Stimulated activated CD4-positive, alpha-beta T cell treated with anti-CD3 and anti-CD28 coated beads, Interleukin-1b, Interleukin-23, amount 100 ng/mL, for 24 hours (primary cell): ENCODE measurements at places on chromosomes 3 and 15.

- DNase-seq = no peak
Measured at GRCh38 chr3:41088882-41089281, 110.4 kb upstream of the CTNNB1 start.

GRCh38 chr15:28984421-28985315 lies 98.9 kb downstream of the APBA2 start:
- DNase-seq = no peak

DNA sequence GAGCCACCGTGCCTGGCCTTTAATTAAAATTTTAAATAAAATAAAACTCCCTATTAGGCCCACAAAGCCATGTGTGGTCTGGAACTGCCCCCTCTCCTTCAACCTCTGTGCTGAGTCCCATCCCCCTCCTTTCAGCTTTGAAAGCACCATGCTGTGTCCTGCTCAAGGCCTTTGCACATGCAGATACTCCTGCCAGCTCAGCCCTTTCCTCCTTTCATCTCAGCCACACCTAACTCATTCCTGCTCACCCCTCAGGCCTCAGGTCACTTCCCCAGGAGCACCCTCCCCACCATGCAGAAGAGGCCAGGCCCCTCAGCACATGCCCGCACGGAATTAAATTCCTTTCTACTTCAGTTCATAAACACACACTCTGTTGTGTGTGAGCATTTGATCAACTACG lies 28.1 kb downstream of the ATRIP start:
- DNase-seq = no peak

GRCh38 chr3:184414418-184415202 lies 34.8 kb downstream of the CHRD start:
- no peak for DNase-seq

- no peak for DNase-seq
Measured at GRCh38 chr3:175861916-175862315, 1002.8 kb downstream of the NAALADL2 start.

DNA sequence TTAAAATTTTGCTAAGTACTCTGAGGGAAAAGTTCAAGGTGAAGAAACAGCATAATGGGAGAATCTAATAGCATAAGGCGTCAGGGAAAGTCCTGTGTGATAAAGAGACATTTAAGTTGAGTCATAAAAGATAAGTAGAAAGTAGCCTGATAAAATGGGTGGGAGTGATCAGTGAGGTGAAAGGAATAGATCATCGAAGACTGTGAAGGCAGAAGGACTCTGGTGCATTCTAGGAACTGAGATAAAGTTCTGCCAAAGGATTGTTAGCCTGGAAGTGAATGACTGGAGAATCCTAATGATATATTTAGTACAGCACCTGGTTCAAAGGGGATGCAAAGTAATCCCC lies 149.9 kb downstream of the CFAP20DC start:
- DNase-seq = no peak

DNA sequence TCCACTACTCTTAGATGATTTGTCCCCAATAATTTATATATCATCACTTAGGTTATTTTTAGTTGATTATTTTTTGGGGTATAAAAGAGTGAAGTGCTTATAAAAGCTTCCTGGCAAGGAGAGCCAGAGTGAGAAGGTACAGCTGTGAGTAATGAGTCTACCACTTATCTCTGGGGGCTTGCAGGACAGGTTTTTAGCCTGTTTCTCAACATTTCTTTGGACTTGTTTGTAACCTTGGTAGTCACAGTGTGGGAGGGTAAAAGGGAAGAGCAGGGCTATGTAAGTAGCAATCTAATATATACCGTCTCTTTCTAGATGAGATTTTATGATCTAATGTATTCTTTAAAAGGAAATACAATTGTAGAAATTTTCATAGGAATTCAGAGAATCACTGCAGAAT lies 321.3 kb upstream of the GOLIM4 start:
- no peak for DNase-seq

DNA sequence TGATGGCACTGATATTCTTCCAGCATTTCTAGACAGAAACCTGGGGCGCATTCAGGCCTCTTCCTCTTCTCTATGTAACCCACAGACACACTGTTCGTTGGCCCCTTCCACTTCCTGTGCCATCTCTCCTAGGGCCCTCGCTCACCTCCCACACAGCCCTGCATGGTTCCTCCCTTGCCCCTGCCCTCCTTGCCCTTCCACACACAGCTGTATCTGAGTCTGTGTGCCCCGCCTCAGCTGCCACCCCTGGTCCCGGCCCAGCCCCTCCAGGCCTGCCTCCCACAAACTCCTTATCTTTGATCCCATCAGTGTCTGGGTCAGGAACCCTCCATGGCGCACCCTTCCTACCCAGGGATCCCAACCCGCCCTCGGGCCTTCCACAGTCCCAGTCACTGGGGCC lies 37.9 kb downstream of the RAB6B start:
- DNase-seq = no peak

DNA sequence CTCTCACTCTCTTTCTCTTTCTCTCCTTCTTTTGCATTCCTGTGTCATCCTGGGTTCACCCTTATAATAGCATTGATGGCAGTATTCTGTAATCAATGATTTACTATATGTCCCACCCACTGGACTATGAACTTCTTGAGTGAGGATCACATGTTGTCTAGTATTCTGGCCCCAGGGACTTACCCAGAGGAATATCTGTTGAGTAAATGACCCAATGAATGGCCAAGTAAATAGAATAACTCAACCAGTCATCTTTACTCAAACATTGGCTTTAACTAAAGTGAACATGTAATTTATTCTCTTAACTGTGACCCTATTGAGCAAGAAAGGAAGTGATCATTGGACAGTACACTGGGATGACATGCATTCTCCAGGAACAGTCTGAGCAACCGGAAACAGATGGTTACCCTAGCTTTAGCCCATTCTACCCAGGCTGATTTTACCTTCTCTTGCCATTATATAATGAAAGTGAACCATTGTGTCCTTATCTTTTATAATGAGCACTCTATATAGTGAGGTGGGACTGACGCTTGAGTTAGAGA lies 94.5 kb upstream of the SOX14 start:
- DNase-seq = no peak

- DNase-seq = no peak
Measured at GRCh38 chr3:106699122-106699521, 678.1 kb upstream of the CCDC54 start.

DNA sequence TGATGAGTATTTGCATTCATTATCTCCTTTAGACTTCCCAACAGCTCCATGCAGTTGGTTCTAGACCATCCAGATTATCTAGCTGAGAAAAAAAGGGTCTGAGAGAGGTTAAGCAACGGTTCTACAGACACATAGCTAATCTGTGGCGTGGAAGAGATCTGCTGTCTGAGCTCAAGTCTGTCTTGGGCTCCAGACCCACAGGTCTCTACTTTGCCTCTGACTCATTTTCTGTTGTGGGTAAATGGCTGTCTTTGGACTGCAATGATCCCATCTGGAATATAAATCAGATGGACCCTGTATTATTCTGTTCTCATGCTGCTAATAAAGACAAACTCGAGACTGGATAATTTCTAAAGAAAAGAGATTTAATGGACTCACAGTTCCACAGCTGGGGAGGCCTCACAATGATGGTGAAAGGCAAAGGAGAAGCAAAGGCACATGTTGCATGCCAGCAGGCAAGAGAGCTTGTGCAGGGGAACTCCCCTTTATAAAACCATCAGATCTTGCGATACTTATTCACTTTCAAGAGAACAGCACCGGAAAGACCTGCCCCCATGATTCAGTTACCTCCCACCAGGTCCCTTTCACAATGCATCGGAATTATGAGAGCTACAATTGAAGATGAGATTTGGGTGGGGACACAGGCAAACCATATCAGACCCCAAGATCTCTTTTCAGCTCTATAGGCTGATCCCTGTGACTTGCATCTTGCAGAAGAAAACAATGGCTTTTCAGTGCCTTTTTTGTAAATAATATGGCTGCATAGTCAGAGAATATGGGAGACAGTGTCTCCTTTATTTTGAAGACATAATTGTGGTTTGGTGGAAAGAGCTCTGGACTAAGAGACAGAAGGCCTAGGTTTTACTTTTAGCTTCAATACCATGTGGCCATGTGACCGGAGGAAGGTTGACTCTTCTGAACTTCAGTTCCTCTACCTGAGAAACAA lies 24.7 kb downstream of the CEMIP start:
- peak; percentile 21 for DNase-seq

GRCh38 chr3:194540274-194540905 lies 53.6 kb upstream of the ATP13A3 start:
- DNase-seq = no peak

- DNase-seq = peak; percentile 7
Measured at GRCh38 chr3:31472479-31473390, 60.0 kb upstream of the STT3B start.

DNA sequence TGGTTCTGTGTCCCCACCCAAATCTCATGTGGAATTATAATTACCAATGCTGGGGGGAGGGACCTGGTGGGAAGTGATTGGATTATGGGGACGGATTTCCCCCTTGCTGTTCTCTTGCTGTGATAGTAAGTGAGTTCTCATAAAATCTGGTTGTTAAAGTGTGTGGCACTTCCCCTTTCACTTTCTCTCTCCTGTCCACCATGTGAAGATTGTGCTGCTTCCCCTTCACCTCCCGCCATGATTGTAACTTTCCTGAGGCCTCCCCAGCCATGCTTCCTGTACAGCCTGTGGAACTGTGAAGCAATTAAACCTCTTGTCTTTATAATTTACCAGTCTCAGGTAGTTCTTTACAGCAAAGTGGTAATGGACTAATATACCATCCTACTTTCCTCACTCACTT lies 289.6 kb downstream of the EFHB start:
- no peak for DNase-seq

DNA sequence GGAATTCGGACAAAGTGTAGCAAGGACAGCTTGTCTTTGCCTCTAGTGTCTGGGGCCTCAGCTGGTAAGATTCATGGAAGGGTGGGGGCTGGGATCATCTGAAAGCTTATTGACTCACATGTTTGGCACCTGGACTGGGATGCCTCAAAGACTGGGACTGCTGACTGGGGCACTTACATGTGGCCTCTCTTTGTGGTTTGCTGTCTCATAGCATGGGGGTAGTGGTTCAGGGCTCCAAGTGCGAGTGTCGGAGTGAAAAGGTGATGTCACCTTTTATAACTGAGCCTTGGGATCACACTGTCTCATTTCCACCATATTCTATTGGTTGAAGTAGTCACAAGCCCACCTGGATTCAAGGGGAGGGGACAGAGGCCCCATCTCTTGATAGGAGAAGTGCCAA lies 6.8 kb downstream of the MFSD1 start:
- DNase-seq = no peak

DNA sequence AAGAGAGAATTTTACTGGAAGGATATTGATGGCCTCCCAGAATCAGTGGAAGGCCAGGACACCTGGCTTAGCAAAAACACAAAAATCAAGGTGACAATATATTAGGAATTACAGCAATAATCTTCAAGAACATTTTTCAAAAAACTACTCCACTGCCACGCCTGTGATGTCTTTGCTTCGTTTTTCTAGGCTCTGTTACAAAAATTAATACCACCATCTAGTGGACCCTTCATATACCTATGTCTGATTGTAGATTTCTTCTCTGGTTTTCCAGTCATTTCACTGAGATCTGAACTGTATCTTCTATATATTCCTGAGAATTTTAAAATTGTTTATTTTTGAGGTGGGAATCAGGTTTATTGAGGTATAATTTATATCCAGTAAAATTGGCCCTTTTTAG lies 5.6 kb upstream of the SLC33A1 start:
- DNase-seq = no peak

- no peak for DNase-seq
Measured at GRCh38 chr15:98737159-98737558, 88.8 kb downstream of the IGF1R start.

GRCh38 chr3:179853176-179853575 lies 183.6 kb downstream of the PEX5L start:
- DNase-seq = no peak

DNA sequence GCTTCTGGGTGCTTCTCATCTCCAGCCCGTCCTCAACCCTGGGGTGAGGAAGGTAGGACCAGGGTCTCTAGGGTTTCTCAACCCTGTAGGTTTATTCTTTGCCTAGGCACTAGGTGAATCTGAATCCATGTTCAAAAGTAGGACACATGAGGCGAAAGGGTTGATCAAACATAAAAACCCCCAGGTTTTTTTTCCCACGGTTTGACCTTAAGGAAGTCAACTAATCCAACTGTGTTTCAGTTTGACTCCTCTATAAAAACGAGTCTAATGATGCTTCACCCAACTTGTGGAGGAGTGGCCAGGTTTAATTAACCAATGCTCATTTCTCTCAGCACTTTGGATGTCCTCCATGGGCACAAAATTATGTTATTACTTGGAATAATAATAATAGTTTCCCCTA lies 335.9 kb upstream of the ICE2 start:
- no peak for DNase-seq

- DNase-seq = no peak
Measured at GRCh38 chr15:64425221-64425620, 35.2 kb upstream of the ZNF609 start.

DNA sequence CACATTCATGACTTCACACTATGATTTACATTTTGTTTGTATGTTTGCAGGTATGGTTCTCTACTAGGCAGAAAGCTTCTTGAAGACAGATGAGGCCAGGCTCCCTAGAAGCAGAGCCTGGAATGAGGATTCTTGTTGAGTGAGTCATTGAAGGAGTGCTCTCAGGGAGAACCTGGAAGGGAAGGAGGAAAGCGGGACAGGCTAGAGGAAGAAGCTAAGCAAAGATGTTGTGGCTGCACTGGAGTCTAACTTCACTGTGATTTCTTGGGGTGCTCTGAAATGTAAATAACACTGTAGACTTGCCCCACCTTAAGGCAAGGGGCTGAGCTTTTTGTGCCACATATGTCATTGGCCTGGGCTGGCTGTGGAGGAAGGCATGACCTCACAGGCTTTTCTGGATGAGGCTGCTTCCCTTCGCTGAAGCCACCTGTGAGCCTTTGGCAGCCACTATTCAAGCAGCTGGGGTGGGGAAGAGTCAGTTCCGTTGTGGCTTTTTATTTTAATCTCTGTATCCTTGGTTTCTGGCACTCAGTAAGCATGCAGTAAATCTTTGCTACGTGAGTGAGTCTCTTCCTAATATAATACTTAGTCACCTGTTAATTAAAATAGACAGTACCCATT lies 307.3 kb downstream of the SV2B start:
- no peak for DNase-seq

- DNase-seq = no peak
Measured at GRCh38 chr3:193346259-193346658, 32.3 kb downstream of the ATP13A5 start.

GRCh38 chr15:43414196-43414595 lies 43.3 kb downstream of the TUBGCP4 start:
- no peak for DNase-seq

GRCh38 chr3:159429702-159430101 lies 558.9 kb upstream of the IL12A start:
- DNase-seq = no peak

- no peak for DNase-seq
Measured at GRCh38 chr3:105599350-105599749, 232.6 kb downstream of the ALCAM start.

GRCh38 chr15:69574506-69574905 lies 121.9 kb downstream of the RPLP1 start:
- no peak for DNase-seq

DNA sequence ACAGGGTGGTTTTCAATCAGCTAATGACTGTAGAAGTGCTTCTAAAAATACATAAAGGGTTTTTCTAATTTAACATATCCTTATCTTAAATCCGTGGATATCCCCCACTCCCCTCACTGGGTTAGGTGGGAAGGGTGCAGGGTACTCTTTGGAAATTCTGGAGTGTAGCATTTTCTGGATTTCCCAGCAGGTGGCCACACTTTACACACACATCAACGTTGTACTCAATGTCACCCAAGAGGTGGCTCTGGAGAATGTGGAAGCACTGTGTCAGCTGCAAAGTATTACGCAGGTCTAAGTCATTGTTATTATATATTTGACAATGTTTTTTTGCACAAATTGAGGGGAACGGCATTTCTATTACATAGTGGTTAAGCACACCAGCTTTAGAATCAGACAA lies 168.8 kb downstream of the CHDH start:
- DNase-seq = no peak

GRCh38 chr3:186643493-186643892 lies 3.3 kb downstream of the FETUB start:
- peak; percentile 2 for DNase-seq
